ENCODE measurements at places on chromosomes 5 and 9.

DNA sequence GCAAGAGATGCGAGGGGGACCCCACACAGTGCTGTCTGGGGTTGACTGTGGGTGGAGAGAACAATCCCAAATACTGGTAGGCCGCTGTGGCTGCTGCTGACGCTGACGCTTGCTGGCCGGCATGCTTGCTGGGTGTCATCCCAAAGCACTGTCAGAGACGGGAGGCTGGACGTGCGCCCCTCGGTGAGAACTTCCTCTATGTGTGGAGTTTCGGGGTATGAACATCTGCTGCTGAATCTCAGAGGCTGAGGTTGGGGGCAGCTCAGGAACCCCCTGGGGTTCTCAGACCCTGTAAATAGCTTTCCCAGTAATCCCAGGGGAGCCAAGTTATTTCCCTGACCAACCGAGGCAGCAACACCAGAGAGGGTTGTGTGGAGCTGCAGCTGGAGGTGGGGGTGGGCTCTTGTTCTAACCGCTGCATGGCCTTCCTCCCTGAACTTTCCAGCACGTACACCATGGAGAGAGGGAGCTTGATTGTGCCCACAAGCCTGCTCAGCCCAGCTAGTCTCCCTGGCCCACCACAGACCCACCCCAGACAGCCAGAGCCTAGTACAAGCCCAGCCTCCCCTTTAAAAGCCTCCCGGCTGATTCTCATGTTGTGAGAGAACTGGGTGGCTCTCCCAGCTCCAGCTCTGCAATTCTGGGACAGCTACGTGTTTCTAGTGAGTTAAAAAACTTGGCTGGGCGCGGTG, 21.8 kb upstream of the SLC12A7 start:
- DNase-seq = no peak

- DNase-seq = no peak
Measured at GRCh38 chr5:175219366-175219765, 224.6 kb downstream of the DRD1 start.

GRCh38 chr9:89342948-89343347, 24.6 kb downstream of the SECISBP2 start:
- no peak for DNase-seq

GRCh38 chr5:103612545-103612944, 50.0 kb upstream of the NUDT12 start:
- DNase-seq = no peak

GRCh38 chr9:134597041-134597913, 44.3 kb upstream of the COL5A1 start:
- DNase-seq = no peak

- DNase-seq = no peak
Measured at GRCh38 chr9:36126016-36126730, 10.4 kb upstream of the GLIPR2 start.

DNA sequence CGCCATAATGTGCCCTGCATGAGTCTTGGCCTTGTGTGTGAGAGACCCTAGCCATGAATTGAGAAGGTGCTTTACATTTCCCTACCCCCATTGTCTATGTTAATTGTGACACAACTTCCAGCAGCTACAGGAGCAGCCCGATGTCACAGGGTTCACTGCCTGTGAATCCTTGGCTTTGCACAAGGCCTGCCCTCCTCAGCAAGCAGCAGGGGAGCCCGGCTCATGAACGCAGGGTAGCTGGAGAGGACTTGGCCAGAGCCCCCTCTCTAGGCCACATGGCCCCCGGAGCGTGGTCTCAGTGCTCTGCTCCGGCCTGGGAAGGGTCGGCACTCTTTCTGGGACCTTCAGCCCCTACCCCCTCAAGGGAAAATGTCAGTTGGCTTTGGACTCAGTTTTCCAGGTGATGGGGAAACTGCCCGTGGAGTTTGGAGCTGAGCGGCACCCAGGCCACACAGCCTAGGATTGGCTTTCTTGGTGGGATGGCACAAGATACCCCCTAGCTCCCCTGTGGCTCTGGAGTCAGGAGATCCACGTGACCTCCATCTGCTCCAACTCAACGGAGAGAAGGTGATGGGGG, 160.8 kb downstream of the DAB2IP start:
- no peak for DNase-seq

- DNase-seq = no peak
Measured at GRCh38 chr5:41193456-41194205, 19.7 kb downstream of the C6 start.

DNA sequence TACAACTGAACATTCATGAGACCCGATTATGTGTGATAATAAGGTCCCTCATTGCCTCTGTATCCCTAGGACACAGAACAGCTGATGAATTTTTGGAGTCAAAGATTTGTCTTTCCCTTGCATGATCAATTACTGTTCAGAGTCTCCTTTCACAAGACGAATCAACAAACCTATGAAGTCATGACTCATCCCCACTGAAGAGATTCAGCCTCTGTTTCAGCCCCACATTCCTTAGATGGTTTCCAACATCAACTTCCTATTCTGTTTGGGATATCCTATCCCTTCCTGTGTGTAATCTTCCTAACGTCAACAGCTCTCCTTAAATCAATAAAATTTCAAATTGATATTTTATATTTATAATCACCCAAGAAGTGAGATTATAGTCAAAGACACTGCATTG, 199.0 kb downstream of the DNAH5 start:
- DNase-seq = peak; percentile 53

DNA sequence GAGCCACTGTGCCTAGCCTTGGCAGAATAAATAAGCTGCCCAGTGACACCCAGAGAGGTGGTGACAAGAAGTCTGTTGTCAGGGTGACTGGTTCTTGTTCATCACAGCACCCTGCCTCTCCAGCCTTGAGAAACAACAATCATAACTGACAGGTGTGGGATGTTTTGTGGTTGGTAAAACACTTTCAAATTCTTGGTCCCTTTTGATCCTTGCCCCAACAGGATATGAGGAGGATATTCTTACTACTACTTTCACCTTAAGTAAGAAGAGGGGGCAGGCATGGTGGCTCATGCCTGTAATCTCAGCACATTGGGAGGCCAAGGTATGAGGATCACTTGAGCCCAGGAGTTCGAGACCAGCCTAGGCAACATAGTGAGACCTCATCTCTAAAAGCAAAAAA, 14.2 kb upstream of the FRRS1L start:
- no peak for DNase-seq

- DNase-seq = peak; percentile 60
Measured at GRCh38 chr9:29211580-29212396, 1638.5 kb upstream of the C9orf72 start.

DNA sequence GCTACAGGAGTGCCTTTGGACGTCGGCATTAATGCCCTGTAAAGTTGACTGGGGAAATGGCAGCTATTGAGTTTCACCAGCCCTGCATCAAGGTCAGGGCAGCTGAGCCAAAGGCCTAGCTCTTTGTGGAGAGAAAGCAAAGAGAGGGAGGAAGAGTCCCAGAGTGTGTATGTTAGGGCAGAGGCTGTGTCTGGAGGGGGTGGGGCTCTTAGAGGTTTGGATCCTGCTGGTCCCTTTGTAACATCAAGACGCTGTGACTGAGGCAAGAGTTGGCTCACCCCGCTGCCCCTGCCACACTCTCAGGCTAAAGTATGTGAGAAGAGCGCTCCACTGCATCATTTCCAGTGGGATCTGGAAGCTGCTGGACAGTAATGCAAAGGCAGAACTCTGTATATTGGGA, 34.3 kb downstream of the TMOD1 start:
- no peak for DNase-seq

- DNase-seq = no peak
Measured at GRCh38 chr5:149410071-149410470, 31.0 kb upstream of the IL17B start.

All from AG08396 (cell line).